Thoracic aorta (tissue), 2 donors: ENCODE measurements at places on chromosomes 2 and 18. TPM values are rescaled to one million over a fixed set of nuclear protein-coding genes. Genes with fewer than 3 reads are reported as not detected.

GRCh38 chr2:45851576-45852304, 200.3 kb downstream of the PRKCE start:
- DNase-seq, result no peak

DNA sequence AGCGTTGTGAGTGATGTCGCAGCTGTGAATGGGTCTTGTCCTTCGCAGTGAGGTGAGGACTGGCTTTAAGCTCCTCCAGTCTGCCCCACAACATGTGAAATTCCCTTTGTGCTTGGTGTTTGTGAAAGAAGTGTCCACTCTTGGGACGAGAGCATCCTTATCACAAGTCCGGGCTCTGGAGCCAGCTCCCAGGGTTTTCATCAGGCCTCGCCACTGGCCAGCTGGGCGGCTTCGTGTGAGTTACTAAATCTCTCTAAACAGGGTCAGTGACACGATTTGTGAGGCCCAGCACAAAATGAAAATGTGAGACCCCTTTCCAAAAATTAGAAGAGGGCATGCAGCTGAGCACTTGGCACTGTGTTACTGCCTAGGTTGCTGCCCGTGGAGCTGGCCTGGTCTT, 115.9 kb downstream of the VAPA start:
- DNase-seq, result no peak

Gene ZAP70
- 5.3 TPM for total RNA-seq

DNA sequence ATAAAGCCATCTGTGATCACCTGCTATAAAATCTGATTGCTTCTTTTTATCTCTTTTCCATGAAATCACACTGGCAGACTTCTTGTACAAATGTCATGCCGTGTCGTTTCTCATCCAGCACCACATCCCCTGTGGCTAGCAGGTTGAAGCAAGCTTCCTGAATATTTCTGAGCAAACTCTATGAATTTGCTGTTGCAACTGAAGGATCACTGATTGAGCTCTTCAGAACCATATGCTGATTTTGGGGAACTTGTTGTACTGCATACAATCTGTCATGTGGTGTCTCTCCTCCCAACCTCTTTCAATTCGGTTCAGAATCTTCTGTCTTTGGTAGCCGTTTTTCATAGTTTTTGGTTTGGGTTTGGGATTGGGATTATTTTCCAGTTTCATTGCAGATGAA, 57.7 kb upstream of the RBMS1 start:
- DNase-seq, result no peak

- no peak for DNase-seq
These were observed 64.9 kb downstream of the GALR1 start for GRCh38 chr18:77314511-77314910.

GRCh38 chr2:175309799-175310198, 128.3 kb upstream of the ATP5MC3 start:
- no peak for DNase-seq

Gene FAM117B
- 5.6 TPM for total RNA-seq

DNA sequence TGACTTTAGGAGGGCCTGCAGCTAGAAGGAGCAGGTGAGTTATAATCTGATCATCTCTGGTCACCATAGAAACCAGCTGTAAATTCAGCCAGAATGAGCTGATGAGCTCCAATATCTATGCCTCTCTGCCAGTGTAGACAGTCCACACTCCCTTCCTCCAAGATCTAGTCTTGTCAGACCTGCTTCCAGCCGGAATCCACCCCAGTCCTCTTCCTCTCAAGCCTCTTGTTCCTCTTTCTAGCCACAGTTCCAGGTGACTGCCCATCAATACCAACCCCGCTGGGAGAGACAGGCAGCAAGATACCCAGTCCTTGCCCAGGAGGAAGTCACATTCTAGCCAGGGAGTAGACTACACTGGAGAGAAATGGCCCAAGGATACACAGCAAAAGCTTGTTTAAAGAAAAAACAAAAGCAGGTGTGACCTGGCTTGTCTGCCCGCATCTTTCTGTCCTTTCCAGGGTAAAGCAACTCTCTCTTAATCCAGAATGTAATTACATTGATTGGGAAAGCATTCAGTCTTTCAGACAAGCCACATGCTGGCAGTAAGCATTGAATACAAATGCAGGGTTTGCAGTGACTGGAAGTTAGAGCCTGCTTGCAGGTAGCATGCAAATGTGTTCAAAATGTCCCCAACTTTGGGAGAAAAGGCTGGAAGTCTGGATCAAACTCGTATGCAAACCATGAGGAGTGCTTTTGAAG, 9.0 kb upstream of the SLC35F6 start:
- DNase-seq, result no peak

- DNase-seq, result no peak
These were observed 13.6 kb downstream of the IMPA2 start for GRCh38 chr18:11994703-11995444.

Gene CD226
- 3.7 TPM for total RNA-seq
